ENCODE measurements at places on chromosomes 5 and 9.

- DNase-seq = no peak
Observed at GRCh38 chr5:165296401-165297130, 1791.1 kb downstream of the MAT2B start.

GRCh38 chr5:4440536-4440935, 699.6 kb upstream of the ADAMTS16 start:
- DNase-seq = no peak

DNA sequence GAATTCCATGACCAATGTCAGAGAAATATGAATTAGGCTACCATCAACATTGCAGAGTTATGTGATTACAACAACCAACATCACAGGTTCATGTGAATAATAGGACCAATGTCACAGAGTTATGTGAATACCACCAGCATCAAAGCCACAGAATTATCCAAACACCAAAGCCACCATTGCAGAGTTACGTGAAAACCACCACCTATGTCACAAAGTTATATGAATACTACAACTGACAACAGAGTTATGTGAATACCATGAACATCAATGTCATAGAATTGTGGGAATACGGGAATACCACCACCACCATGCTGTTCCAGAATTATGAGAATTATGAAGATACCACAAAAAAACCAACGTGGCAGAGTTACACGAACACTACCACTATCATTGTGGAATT, 64.8 kb downstream of the SHC3 start:
- no peak for DNase-seq

GRCh38 chr9:114140850-114141249, 14.5 kb upstream of the COL27A1 start:
- DNase-seq = no peak

GRCh38 chr5:111765613-111766571, 8.9 kb upstream of the NREP start:
- no peak for DNase-seq

DNA sequence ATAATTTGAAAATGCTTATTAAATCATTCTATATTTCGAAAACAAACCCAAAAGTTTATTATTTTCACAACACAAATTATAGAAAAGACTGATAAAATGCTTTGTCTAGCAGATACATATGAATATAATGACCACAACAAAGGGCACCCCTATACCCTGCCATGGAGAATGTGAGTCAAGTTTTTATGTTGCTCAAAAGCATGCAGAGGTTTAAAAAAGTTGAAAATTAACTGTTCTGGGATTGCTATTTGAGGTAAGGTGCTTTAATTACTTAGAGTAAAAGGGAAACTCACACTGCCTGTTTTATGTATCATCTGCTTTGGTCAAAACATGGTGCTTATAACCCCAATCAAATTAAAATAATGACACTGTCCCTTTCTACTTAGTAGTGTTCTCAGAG, 41.0 kb downstream of the MLANA start:
- no peak for DNase-seq

DNA sequence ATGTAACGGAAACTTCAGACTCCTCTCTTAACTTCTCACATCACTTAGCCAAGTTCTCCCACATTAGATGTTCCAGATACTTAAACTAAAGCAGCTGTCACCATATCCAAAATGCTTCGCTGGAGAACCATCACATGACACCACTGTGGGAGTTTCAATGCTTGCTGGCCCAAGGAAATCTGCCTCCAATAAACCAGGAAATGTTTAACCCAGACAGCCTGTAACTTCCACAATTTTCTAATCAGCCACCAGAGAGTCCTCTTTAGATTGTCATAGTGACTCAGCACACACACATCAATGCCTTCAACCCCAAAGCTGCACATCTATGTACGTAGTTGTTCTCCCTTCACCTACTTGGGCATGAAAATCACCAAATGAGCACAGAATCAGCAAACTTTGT, 118.7 kb downstream of the LPAR1 start:
- DNase-seq = peak; percentile 90

DNA sequence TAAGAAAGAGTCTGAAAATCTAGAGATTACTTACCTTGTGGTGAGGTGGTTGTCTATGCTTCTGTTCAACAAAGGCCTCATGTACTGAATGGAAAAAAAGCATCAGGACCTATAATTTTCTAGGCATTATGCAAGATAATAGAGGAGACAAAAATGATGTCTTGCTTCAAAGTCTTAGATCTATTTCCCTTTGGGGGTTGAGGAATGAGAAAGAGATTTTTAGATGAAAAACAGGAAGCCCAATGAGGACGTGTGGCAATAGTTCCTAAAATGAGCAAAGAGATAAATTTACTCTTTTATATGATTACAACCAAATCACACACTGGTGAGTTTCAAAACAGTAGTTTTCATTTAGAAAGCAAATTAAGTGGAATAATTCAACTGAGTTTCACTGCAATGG, 99.5 kb downstream of the GHR start:
- DNase-seq = no peak

GRCh38 chr5:31328040-31328733, 134.7 kb downstream of the CDH6 start:
- DNase-seq = no peak

GRCh38 chr9:75432888-75433287, 344.6 kb downstream of the OSTF1 start:
- no peak for DNase-seq

DNA sequence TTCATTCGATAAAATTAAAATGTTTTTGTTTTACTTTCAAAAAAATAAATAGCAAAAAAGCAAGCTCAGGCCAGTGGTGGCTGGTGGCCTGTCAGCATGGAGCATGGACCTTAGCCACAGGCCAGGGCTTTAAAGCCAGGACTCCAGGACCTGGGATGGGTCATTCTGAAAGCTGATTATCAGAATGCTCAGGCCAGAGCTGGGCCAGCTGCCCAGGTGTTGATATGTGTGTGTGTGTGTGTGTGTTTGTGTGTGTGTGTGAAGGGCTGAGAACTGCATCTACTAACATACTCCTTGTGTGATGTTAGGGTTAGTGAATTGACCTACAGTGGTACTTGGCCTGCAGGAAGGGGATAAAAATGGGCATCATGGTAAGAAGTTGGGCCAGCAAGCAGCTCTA, 21.5 kb downstream of the PALM2AKAP2 start:
- no peak for DNase-seq

DNA sequence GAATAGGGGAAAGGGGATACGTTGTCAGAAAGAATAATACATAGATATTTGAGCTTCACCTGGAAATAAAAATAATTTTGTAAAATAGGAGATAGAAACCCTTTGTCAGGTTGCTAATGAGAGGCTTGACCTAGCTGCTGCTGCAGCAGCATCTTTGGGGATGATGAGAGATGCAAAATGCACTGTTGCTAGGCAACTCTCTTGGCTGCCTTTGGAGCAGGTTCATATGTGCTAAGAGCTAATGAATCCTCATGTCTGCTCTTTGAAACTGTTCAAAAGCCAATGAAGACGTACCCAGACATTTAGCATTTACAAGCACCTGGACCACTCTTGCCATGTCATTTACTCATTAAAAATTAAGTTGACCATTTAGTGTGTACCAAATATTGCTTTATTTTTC, 121.7 kb downstream of the FOCAD start:
- no peak for DNase-seq

- DNase-seq = no peak
Observed at GRCh38 chr5:42840842-42841567, 29.3 kb upstream of the SELENOP start.

DNA sequence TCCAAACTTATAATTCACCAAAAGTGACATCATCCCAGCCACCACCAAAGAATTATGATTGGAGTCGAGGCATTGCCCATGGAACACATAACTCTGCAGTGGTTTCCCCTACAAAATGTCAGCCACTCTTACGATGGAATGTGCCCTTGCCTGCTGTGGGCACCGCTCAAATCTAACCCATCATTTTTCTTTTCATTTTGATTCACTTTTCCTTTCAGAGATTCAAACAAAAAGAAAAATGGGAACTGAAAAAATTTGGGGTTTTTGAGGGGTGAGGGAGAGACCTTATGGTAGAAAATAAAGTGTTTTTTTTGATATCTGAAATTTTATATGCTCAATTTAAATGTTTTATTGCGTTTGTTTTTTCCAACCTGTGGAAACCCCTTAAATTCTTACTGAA, 28.1 kb downstream of the SMARCA2 start:
- DNase-seq = no peak

DNA sequence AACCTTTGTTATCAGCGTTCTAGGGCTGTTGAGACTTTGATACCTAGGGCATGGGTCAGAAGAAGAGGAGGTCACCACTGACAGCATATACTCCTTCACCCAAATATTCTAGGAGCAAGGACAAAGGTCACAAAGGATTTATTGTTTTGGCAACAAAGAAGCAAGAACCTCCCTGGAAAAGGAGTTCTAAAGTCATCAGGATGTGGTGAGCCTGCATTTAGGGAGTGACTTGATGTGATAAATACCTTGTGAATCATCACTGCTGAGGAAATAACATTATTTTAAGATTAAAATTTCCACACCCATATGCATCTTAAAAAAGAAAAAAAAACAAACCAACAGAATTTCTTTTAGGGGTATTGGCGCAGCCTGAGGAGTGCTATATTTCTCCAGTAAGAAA, 13.9 kb downstream of the IFNA1 start:
- DNase-seq = peak; percentile 51

DNA sequence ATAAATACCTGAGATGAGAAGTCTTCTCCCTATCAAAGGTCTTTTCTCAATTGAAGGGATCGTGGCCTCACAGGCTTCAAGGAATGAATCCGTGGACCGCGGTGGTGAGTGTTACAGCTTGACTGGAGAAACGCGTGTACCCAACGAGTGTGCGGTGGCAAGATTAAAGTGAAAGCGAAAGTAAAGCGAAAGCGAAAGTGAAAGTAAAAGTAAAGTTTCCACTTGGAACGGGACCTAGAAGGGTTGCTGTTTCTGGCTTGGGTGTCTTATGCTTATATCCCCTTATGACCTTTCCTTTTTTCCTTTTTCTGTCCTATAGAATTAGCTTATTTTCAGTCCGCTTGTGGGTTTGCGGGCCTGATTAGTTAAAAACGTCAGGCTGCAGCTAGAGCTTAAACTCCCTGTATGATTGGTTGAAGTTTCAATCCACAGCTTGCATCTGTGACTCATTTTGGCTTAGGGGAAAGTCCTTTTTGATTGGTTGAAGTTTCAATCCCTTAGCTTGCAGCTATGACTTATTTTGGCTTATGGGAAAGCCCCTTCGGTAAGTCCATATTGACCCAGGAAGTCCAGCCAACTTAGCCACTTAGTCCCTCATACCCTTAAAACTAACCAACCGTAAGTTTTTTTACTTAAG, 924.3 kb upstream of the CDH10 start:
- no peak for DNase-seq

DNA sequence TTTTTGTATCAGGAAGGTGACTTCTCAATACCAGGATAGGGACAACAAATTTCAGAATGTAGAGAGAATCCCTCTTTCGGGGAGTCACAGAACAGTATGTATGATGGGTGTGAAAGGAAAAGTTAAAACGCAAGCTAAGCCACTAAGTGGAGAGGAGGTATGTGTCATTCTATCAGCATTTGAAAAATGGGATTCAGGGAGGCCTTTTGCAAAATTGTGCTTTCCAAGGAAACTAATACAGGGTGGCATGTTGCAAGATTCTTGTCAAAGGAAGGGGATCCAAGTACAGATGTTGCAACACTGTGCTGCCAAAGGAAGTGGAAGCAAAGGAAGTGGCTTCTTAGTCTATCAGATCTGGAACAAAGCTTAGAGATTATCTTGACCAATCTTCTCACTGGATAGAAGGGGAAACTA, 12.6 kb upstream of the TNIP1 start:
- DNase-seq = peak; percentile 94

DNA sequence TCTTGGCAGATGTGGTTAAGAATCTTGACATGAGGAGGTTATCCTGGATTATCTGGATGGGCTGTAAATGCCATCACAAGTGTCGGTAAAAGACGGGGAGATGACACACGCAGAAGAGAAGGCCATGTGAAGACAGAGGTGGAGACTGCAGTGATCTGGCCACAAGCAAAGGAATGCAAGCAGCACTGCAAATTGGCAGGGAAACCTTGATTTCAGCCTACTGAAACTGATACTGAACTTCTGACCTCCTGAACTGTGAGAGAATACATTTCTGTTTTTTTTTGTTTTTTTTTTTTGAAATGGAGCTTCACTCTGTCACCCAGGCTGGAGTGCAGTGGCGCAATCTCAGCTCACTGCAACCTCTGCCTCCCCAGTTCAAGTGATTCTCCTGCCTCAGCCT, 92.4 kb upstream of the NFIL3 start:
- no peak for DNase-seq

- no peak for DNase-seq
Observed at GRCh38 chr5:102986074-102986473, 133.9 kb downstream of the GIN1 start.

DNA sequence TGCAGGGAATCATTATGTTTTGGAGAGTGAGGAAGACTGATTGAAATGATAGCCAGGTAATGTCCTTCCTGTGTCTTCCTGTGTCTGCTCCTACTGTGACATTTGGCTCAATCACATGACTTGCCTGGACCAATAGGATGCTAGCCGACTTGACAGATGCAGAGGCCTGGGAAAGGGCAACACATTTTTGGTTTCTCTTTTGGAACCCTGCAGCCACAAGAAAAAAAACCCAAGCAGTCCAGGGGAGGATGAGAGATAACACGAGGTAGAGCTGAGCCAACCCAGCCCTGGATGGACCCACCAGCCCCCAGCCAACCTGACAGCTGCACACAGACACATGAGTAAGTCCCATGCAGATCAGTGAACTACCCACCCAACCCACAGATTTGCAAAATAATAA, 256.1 kb upstream of the SMARCA2 start:
- no peak for DNase-seq

DNA sequence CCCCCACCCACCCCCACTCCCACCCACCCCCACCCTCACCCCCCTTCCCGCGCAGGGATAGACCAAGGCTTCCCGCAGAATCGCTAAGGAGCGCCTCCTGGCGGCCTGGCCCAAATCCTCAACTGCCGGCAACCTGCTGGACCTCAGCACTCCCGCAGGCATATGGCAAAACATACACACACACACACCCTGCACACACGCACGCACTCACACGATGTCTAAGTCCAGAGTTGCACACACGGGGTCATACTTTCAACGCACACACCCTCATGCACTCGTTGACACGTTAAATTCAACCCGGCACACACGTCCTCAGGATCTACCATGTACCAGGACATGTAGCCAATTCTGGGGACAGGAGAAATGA, 1.7 kb downstream of the CPLX2 start:
- no peak for DNase-seq

DNA sequence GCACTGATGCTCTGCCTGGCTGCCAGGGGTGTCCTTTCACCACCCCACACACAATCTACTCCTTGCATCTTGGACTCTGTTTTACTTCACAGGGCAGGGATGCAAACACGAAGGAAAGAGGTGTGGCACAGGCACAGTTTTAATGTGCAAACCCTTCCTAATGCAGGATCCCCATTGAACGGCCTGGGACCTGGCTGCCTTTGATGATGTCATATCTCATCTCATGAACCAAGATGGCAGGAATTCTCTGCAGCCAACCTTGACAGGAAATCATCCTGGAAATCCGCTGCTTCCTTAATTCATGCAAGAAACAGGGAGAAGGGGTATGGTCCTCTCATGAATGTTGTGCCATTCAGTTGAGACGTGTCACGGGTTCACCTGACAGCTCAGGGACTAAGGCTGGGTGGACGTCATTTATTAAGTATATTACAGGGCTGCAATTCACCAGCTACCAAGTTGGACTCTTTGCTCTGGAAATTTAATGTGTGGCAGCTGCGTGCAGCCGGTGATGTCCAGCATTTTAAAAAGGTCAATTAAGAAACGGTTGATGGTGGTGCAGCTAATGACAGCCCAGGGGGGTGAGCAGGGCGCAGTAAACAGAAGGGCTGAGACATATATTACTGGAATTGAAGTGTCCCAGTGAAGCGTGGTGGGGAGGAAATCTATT, 91.5 kb downstream of the LMNB1 start:
- DNase-seq = no peak

GRCh38 chr5:139468421-139468931, 2.3 kb upstream of the SMIM33 start:
- DNase-seq = no peak
